ENCODE measurements at places on chromosomes 5 and 9.

- peak; percentile 69 for DNase-seq
Observed at GRCh38 chr9:36151316-36152210, 15.0 kb downstream of the GLIPR2 start.

GRCh38 chr5:9500625-9501024, 45.2 kb downstream of the SEMA5A start:
- no peak for DNase-seq

DNA sequence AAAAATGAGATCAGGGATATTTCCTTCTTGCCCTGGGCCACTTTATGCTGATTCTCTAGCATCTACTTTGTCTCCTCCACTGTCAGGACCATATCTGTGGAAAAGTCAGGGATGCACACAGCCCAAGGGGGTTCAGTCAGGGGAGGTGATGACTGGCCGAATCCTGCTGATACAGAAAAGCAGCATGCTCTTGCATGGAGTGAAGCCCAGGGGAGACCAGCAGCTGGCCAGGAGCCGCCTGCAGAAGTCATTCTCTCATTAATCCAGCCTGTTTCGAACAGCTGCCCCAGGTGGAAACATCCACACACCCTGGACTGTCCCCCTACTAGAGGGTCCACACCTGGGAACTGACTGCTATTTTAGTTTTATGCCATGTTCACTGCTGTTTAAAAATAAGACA, 177.1 kb downstream of the ATP10B start:
- no peak for DNase-seq

- no peak for DNase-seq
Observed at GRCh38 chr9:129463994-129464393, 156.9 kb downstream of the C9orf50 start.

- no peak for DNase-seq
Observed at GRCh38 chr5:75262271-75262670, 25.6 kb upstream of the ANKRD31 start.

DNA sequence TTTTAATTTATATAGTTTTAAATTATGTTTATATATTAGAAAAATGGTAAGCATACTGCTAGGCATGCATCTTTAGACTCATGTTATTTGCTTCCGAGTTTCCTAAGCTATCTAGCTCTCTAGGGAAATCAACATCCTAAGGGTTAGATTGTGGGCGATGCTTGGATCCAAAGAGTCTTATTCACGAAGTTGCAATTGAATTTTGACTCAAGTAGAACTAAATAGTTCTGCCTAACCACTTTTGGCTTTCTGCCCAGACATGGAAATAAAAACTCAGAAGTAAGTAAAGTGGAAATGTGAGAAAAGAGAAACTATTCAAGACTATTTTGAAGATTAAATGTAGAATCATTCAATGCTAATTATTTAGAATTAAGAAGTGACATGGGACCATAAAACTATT, 440.4 kb downstream of the CDH18 start:
- no peak for DNase-seq

DNA sequence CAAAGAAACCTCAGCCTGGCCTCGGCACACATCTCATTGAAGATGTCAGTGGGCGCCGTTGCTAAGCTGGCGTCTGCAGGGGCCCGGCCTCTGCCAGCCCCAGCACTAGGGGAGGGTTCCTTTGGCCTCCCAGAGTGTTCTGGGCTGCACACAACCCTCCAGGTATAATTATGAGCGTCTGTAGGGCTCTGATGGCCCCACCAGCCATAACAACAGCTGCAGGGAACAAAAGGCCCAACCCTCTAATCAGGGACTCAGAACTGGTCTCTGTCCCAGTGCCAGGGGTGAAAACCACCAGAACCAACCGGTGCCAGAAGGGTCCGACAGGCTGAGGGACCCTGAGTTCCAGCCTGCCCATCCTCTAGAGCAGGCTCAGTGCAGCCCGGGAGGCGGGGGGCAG, 39.5 kb upstream of the SLC12A7 start:
- DNase-seq: no peak

DNA sequence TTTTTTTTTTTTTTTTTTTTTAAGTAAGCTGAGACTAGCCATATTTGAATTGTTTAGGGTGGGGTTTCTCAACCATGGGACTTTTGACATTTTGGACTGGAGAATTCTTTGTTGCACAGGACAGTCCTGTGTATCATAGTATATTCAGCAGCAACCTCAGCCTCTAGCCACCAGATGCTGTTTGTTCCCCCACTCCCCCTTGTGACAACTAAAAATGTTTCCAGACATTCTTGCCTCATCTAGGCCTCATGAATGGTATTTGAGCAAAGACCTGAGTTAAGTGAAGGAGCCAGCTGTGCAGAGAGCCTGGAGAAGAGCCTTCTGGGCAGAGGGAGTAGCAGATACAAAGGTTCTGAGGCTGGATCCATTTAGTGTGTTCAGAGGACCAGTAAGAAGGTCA, 155.9 kb downstream of the SGCD start:
- no peak for DNase-seq

- no peak for DNase-seq
Observed at GRCh38 chr5:160976181-160976580, 124.2 kb upstream of the ATP10B start.

- no peak for DNase-seq
Observed at GRCh38 chr5:149546974-149547373, 4.3 kb downstream of the CSNK1A1 start.

GRCh38 chr9:129934780-129935179, 99.5 kb downstream of the USP20 start:
- DNase-seq: no peak

DNA sequence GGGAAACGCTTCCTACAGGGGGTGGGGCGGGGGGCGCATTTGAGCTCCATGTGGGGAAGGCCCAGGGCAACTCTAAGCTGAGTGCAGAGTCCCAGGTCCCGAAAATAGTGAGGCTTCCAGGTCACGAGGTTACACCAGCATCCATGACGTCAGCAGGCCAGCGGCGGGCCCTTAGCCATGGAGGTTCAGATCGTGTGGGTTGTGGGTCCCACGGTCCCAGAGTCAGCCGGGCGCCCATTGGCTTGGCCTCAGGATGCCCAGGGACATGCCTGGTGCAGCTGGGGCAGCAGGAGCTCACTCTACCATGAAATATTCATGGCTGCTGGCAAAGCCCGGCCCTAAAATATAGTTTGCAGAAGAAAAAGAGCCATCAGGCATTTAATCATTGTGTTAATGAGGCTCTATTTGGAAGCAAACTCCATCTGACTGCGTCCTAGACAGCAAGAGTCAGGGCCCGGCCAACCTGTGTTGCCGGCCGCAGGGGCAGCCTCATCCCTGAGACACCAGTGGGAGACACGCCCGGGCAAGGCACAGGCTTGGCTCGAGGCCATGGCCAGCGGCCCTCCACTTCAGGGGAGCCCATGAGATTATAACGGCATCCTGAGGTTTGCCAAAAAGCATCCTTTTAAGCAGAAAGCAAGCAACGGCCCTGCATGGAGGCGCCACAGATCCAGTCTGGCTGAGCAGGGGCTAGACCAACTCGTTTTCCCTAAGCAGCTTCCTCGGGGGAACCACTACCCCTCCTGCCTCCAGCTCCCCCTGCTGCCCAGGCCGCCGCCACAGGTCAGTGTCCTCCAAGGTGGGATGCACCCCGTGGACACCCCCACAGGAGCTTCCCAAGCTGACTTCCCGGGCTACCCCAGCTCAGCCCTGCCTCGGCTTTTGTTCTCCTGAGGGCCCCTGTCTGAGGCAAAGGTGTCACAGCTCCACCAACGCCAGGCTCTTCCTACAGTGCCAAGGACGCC, 108.9 kb upstream of the PPP1R26 start:
- DNase-seq: no peak

GRCh38 chr9:89602978-89603766, 1.6 kb upstream of the GADD45G start:
- peak; percentile 87 for DNase-seq

DNA sequence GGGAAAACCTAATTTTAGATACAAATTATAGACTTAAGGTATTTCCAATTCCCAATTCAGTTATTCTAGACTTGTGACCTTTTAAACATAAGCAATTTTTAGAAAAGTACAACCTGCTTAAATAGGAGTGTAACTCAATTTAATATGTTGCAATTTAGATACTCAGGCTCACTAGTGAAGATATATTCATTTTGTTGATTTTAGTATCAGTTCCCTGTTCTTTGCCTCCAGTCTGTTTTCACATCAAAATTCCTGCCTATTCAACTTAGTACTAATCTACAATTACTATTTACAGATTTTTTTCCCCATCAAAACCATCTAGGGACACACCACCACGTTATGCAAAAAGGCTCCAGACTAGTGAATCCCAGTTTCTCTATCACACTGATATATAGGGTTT, 30.4 kb downstream of the PWWP2A start:
- DNase-seq: no peak

DNA sequence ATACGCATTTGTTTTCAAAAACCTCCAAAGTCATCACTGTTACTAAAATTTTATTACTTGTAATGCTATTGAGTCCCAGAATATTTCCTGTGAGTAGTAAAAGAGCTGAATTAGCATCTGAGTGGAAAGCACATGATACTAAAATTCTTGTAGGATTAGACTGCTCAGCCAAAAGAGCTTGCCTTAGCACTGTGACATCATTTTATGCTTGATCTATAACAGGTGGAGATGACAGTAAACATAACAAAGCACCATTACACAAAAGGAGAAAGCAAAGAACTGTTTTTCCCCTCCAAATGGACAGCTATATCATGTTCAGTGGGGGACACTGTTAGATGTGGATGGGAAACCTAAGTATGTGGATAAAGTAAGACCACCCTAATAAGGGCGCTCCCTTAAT, 5.8 kb upstream of the JAK2 start:
- DNase-seq: no peak

DNA sequence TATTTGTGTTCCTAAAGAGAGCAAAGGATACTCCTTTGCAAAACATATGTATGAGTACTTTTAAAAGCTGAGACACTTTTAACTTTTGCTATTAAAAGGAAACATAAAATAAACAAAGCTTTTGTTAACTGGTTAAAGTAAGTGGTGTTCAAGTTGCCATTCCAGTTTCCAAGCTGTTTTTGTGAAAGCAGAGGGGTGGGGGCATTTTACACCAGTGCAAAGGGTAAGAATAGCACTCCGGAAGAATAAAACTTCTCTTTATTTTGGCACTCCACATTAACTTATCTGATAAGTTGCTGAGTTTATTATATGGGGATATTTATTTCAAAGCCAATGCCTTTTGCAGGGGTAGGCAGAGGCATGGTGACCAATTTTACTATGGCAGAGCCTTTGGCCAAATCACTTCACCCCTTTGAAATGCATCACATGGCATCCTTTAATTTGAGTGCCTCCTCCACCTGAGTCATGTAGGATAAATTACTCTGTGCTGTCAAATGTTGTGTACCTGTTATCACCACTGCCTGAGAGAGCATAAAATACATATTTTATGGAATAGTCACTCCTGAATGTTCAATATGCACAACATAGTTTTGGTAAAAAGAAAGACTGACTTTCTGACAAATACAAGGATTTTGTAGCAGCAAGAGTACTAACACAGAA, 62.9 kb downstream of the MLLT3 start:
- no peak for DNase-seq

DNA sequence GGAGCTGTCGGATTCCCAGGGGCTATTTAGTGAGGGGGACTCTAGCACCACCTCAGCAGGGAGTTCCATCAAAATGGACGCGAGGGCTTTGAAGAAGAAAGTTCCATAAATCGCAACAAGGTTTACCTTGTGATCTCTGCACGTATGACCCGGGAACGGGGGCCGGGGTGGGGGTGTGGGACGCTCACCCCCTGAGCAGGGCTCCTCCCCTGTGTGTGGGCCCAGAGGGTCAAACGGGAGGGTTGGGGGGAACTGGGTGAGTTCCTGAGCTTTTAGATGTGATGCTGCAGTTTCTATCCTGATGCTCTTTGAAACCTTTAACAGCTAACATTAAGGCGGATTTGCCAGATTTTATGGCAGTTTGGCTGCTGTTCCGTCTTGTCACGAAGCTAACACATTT, 18.9 kb upstream of the LRRC14B start:
- DNase-seq: no peak

GRCh38 chr5:62581836-62582597, 3.4 kb downstream of the LRRC70 start:
- no peak for DNase-seq

GRCh38 chr9:17624571-17624970, 45.7 kb downstream of the SH3GL2 start:
- no peak for DNase-seq

GRCh38 chr9:137087409-137087925, 682 bp downstream of the MAN1B1 start:
- no peak for DNase-seq

DNA sequence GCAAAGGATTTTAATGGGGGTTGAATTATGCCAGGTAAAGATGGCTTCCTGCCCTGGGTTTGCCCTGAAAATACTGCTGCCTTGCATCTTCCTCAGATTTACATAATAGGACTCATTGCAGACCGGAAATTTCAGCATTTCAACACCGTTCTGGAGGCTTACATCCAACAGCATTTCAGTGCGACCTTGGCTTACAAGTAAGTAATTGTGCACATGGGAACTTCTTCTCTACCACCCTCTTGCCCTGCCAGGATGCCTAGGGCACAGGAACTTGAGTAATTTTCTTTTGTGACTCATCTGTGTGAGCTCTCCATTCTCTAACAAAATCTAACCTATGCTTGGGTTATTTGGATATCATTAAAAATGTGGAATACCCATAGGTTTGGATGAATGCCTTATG, 80.2 kb downstream of the DOCK2 start:
- DNase-seq: no peak

- no peak for DNase-seq
Observed at GRCh38 chr9:130703501-130703900, 9.9 kb downstream of the EXOSC2 start.

- DNase-seq: no peak
Observed at GRCh38 chr5:38538161-38538560, 18.3 kb downstream of the LIFR start.

DNA sequence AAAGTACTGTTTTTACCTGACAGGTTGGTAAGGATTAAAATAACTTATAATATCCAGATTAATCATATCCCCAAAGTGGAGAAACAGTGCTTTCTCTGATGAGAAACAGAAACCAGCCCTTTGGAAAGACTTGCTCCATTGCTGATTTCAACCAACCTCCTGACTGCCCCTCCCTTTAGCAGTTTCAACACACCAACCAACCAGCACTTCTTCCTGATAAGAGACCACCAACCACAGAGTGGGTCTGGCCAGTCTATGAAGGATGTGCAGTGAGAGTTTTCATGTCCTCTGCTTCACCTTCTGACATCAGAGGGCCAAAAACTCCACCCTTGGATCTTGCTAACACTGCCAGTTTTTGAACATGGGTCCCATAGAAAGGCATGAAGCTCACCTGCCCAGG, 28.1 kb downstream of the RIGI start:
- DNase-seq: no peak

DNA sequence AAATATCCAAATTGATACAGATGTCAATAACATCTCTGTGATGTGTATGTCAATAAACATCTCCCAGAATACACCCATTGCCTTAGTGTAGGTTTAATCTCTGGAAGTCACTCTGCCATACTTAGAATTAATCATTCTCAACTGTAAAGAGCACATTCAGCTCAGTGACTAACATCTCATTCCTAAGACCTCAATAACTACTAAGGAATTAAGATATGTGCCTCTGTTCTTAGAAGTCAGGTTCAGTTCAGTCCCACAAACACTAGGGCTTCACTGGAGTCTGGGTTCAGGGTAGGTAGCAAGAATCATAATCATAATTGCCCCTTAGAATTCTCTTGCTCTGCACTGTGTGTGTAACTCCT, 31.7 kb downstream of the UGCG start:
- DNase-seq: no peak

- no peak for DNase-seq
Observed at GRCh38 chr5:127696683-127697082, 6.5 kb upstream of the CCDC192 start.
